ENCODE measurements at places on chromosomes 3 and 15. TPM values are rescaled to one million over a fixed set of nuclear protein-coding genes. Genes with fewer than 3 reads are reported as not detected.

GRCh38 chr3:134369231-134369741, 5.0 kb downstream of the AMOTL2 start:
- H3K27me3 ChIP-seq: peaks cover 31% of the 10 kb centered on the region
- no peak overlapping the region for H3K4me3 ChIP-seq
- H3K27ac ChIP-seq: no peak overlapping the region
- peaks cover 10% of the 10 kb centered on the region for H3K4me1 ChIP-seq
- DNase-seq: no peak

DNA sequence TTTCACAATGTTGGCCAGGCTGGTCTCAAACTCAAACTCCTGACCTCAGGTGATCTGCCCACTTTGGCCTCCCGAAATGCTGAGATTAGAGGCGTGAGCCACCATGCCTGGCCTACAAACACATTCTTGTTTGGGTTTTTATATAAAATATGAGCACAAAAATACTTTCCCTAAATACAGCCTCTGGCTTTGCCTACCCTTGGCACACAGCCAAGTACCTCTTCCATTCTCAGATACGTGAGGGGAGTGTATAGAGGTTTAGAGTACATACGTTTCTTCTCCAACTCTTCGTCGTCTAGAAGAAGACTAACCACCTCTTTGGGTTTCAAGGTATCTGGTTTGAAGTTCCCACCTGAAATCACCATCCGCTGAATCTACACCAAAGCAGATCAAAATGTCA, 33.5 kb downstream of the CHAC1 start:
- H3K4me1 ChIP-seq: peaks cover 17% of the 10 kb centered on the region
- H3K27ac ChIP-seq: no peak overlapping the region
- peaks cover 70% of the 10 kb centered on the region for H3K36me3 ChIP-seq
- no peaks in the 10 kb centered on the region for H3K27me3 ChIP-seq

- no peak overlapping the region for H3K27ac ChIP-seq
- peaks cover 3% of the 10 kb centered on the region for H3K27me3 ChIP-seq
- H3K36me3 ChIP-seq: no peaks in the 10 kb centered on the region
- peaks cover 3% of the 10 kb centered on the region for H3K4me1 ChIP-seq
- no peak for DNase-seq
These were observed 9.2 kb upstream of the ACSBG1 start for GRCh38 chr15:78243491-78243941.

DNA sequence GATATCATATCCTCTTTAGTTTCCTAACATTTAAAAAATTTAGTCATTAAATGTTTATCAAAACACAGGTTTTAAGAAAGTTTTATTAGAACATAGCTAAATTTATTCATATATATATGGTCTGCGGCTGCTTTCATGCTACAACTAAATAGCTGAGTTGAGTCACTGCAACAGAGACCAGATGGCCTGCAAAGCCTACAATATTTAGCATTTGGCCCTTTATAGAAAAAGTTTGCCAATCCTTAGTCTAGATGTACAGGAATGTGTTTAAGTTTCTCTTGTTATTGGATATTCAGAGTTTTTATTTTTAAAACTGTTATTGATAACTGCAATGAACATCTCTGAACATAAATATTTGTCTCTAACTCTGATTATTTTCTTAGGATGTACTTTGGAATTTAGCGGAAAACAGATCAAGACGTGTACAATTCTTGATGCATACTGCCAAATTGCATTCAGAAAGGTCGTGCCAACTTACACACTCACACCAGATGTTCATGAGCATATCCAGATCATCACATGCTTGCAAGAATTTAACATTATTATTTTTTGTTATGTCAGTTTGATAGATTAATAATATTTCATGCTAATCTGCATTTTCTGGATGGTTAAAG, 157.9 kb downstream of the STAC start:
- no peaks in the 10 kb centered on the region for H3K4me1 ChIP-seq
- no peak for DNase-seq
- H3K27me3 ChIP-seq: peaks cover 4% of the 10 kb centered on the region
- H3K4me3 ChIP-seq: no peak overlapping the region
- no peaks in the 10 kb centered on the region for H3K36me3 ChIP-seq

GRCh38 chr15:74402873-74403587, 30.7 kb downstream of the SEMA7A start:
- no peaks in the 10 kb centered on the region for H3K27me3 ChIP-seq
- peaks cover 16% of the 10 kb centered on the region for H3K36me3 ChIP-seq
- peak overlapping the region; percentile 20 for H3K4me3 ChIP-seq
- H3K27ac ChIP-seq: peak overlapping the region; percentile 79

The C15orf39 gene
- total RNA-seq: 43.9 TPM

The LOXL1 gene
- total RNA-seq: 0.49 TPM

Measured in activated CD4-positive, alpha-beta T cell treated with anti-CD3 and anti-CD28 coated beads, Interleukin-2, amount 10 ng/mL, durations not matched to agents 24 days and 14 days (primary cell).